Calu3 (cell line): ENCODE measurements at places on chromosomes 3 and 15.
A peak's percentile ranks its signal among the peaks of the same experiment; 100 is the strongest.

- DNase-seq = no peak
Measured at GRCh38 chr3:184811034-184811433, 932 bp upstream of the VPS8 start.

DNA sequence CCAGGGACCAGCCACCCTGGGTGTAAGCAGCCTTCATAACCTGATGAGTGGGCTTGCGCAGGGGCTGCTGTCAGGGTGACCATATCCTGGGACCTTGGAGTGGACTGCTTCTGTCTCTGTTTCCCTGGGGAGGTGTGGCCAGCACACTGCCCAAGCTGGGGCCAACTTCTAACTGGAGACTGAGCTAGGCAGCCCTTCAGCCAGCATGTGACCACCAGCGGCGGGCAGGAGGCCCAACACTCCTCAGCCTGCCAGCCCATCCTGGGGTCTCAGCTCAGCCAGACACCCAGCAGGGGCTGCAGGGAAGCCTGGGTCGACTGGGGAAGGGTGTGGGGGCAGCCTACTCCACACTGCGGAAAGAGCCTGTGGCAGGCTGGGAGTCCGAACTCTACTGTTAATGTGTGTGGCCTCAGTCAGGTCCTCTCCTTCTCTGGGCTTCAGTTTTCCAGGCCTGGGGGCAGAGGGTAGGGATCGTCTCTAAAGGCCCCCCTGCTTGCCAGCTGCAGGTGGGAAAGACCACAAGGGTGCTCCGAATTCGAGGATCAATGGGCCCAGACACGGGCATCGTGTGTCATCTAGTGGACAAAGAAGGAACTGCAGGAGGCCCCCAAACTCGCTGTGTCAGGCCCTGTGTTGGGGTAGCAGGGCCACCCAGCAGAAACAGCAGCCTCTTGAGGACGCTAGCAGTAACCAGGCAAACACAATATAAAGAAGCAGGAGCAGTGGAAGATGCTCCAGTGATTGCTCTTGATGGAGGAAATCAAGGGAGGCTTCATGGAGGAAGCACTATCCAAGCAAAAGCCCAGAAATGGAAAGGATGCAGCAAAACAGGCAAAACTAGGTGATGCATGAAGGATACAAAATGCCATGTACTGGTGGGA is 2.0 kb upstream of the SEMA3G start:
- peak; percentile 80 for DNase-seq

DNA sequence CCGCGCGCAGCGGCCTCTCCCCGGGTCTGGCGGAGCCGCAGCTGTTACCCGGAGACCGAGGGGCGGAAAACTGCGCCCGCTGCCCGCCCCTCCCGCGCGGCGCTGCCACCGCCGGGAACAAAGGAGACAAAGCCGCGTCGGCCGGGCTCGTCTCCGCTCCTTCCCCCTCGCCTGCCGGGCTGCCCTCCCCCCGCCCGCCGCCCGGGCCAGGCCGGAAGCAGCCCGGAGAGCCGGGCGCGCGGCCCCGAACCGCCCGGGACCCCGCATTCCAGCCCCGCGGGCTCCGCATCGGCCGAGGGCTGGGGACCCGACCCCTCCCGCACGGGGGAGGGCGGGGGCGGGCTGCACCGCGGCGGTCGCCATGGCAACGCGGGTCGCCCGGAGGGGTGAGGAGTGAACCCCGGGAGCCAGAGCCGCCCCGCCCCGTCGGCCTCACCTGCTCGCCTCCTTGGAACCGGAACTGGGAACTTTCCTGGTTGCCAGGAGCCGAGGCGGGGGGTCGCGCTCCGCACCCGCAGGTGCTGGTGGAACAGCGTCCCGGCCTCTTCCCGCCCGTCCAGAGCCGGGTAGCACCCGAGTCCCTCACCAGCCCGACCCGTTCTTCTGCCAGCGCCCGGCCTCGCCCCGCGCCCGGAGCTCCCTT is 448 bp downstream of the PLXNB1 start:
- peak; percentile 91 for DNase-seq

DNA sequence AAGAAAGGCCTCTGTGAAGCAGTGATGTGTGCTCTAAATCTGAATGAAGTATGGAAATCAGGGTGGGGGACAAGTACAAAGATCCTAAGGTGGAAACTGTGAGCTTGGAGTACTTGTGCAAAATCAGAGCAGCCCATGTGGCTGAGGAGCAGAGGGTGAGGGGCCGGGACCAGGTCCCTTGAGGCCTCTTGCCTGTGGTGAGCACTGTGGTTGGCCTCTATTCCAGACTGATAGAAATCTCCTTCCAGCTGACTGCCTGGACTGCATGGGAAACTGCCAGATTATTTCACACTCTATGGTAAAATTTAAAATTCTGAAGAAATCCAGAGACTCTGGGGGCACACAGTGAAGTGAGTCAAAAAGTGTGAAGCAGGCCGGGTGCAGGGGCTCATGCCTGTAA is 81.4 kb downstream of the TM4SF4 start:
- no peak for DNase-seq

DNA sequence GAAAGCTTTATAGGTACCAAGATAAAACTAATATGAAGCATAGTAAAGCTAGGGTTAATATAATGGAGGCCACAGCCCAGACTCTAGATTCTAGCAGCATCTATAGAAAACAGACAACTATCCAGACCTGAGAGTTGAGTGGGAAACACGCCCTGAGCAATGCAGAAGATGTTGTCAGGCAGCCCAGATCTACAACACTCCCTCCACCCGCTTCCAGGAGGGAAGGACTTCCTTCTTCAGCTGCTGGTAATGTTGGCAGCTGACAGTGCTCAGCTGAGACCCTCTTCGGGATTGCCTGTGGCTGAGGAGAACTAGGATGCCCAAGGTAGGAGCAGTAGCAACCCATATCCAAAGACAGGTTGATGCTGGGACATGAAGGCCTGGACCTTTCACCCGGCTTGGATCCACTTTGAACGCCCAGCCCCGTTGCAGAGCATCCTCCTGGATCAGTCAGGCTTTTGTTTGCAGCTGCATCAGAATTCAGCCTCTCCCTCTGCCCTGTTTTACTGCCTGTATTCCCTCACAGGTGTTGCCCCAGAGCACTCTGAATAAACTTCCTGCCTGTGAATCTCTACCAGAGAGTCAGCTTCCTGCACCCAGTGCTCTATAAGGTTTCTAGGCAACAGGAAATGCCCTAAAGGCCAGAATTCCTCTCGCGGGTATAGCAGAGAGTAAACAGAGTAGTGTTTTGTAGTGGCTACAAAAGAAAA is 174.7 kb upstream of the IL12A start:
- DNase-seq = peak; percentile 66

- DNase-seq = peak; percentile 38
Measured at GRCh38 chr3:81581966-81582599, 179.4 kb downstream of the GBE1 start.

- peak; percentile 71 for DNase-seq
Measured at GRCh38 chr3:16600780-16601536, 4.3 kb downstream of the DAZL start.

DNA sequence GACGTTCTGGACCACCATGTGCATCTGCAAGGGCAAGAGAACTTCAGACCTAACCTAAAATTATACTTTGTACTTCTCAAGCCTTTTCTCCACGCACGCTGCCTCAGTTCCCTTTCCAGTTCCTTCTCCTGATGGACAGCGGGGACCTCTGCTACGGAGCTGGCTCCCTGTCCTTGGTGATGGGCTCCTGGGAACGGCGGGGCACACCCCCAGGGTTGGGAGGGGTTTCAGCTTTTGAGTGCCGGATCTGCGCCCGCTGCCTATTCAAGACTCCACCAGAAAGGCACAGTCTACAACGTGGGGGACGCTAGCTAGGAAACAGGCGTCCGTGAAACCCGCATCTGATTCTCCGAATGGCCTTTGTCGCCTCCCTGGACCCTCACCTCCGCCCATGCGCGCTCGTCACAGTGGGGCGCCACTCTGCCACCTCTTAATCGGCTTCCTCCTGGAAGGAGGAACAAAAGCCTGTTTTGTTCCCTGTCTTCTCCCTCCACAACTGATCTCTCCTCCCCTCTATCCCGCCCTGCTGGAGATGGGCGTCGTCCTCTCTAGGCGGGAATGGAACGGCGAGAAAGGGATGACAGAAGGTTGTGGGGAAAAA is 2.2 kb downstream of the GPR149 start:
- DNase-seq = no peak

DNA sequence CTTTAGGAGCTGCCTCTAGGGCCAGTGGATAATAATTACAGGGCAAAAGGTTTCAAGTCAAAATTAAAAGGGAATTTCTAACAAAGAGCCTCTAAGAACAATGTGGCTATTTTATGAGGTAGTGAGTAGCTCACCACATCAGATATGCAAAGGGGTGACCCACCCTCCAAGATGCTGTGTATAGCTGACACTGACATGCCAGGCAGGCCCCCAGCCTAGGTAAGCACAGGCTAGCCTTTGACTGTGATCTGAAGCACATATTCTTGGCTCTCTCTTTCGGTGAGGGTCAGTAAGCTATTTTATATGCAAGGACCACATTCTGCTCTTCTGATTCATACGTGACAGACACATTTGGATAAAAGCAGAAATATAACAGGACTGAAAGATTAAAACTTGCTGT is 2.8 kb upstream of the THSD4 start:
- DNase-seq = no peak

- DNase-seq = no peak
Measured at GRCh38 chr3:102390916-102391315, 43.9 kb upstream of the ZPLD1 start.
